HCT116 (cell line): ENCODE measurements at places on chromosomes 4 and X.

DNA sequence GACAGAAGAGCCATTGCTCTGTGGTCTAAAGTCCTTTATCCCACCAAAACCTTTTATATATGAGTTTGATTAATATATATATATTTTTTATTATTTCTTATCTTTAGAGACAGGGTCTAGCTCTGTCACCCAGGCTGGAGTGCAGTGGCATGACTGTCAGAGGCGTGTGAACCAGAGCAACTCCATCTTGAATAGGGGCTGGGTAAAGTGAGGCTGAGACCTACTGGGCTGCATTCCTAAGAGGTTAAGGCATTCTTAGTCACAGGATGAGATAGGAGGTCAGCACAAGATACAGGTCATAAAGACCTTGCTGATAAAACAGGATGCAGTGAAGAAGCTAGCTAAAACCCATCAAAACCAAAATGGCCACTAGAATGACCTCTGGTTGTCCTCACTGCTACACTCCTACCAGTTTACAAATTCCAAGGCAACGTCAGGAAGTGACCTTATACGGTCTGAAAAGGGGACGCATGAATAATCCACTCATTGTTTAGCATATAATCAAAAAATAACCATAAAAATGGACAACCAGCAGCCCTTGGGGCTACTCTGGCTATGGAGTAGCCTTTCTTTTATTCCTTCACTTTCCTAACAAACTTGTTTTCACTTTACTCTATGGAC is 10.5 kb downstream of the TBCK start:
- H3K27ac ChIP-seq = no peak overlapping the region
- no peak for DNase-seq
- no peaks in the 10 kb centered on the region for H3K36me3 ChIP-seq

- no peak for DNase-seq
- H3K4me3 ChIP-seq = no peak overlapping the region
- no peak overlapping the region for H3K27ac ChIP-seq
These were observed 897.0 kb downstream of the ARAP2 start for GRCh38 chr4:35347276-35347675.

DNA sequence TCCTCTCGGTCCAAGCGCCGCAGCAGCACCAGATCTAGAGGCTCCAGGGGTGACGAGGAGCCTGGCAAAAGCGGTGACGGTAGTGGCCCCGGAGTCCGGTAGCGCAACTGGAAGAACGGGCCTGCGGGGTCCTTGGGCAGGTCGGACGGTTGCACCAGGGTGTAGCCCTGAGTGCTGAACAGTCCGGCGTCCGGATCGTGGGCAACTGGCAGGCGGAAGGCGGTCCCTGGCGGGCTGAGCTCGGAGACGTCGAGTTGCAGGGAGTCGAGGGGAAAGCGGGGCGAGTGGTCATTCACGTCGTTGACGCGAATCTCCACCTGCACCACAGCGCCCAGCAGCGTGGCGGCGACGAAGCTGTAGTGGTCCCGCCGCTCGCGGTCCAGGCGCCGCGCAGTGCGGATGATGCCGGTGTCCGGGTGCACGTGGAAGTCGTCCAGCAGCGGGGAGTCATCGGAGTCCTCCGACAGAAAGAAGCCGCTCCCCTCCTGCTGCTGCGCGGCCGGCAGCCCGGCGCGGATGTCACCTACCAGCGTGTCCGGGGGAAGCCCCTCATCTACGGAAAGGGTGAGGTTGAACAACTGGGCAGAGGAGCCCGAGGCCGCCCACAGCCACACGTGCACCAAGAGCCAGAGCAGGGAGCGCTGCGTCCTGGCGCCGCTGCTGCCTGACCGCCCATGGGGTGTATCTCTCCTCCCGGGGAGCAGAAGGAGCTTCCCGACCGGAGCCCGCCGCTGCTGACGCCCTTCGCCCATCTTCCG is 837 bp downstream of the DCHS2 start:
- no peak overlapping the region for H3K27ac ChIP-seq
- no peak overlapping the region for H3K4me3 ChIP-seq
- H3K36me3 ChIP-seq = no peaks in the 10 kb centered on the region
- DNase-seq = no peak
- H3K27me3 ChIP-seq = 0 out of 2 replicates have a peak, but pooled peaks cover 4% of the 10 kb centered on the region
- no peaks in the 10 kb centered on the region for H3K4me1 ChIP-seq

GRCh38 chr4:110034026-110034393 is 121.3 kb downstream of the EGF start:
- H3K36me3 ChIP-seq = no peaks in the 10 kb centered on the region
- H3K4me3 ChIP-seq = no peak overlapping the region
- no peaks in the 10 kb centered on the region for H3K27me3 ChIP-seq
- DNase-seq = no peak

DNA sequence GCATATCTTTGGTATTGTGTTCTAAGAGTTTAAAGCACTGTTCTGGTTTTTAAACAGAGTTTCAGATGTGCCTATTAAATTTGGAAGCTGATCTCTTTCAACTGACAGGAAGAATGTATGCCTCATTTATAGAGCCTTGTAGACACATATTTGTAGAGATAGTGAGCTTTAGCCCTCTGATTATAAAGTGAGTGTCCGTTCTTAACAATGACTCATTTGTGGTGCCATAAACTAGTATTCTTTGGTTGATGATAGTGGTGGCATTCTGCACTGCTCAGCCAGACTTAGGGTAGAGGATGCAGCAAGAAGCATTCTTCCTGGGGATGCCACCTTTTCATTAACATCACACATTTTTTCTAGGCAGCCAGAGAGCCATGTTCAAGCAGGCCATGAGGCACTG is 121.7 kb downstream of the TLL1 start:
- DNase-seq = no peak
- H3K4me3 ChIP-seq = no peak overlapping the region
- H3K36me3 ChIP-seq = no peaks in the 10 kb centered on the region
- no peak overlapping the region for H3K27ac ChIP-seq
- no peaks in the 10 kb centered on the region for H3K27me3 ChIP-seq

- no peak for DNase-seq
- peaks cover 93% of the 10 kb centered on the region for H3K4me1 ChIP-seq
- H3K4me3 ChIP-seq = no peak overlapping the region
- no peaks in the 10 kb centered on the region for H3K36me3 ChIP-seq
These were observed 13.6 kb downstream of the SH3RF1 start for GRCh38 chr4:169256856-169257761.

DNA sequence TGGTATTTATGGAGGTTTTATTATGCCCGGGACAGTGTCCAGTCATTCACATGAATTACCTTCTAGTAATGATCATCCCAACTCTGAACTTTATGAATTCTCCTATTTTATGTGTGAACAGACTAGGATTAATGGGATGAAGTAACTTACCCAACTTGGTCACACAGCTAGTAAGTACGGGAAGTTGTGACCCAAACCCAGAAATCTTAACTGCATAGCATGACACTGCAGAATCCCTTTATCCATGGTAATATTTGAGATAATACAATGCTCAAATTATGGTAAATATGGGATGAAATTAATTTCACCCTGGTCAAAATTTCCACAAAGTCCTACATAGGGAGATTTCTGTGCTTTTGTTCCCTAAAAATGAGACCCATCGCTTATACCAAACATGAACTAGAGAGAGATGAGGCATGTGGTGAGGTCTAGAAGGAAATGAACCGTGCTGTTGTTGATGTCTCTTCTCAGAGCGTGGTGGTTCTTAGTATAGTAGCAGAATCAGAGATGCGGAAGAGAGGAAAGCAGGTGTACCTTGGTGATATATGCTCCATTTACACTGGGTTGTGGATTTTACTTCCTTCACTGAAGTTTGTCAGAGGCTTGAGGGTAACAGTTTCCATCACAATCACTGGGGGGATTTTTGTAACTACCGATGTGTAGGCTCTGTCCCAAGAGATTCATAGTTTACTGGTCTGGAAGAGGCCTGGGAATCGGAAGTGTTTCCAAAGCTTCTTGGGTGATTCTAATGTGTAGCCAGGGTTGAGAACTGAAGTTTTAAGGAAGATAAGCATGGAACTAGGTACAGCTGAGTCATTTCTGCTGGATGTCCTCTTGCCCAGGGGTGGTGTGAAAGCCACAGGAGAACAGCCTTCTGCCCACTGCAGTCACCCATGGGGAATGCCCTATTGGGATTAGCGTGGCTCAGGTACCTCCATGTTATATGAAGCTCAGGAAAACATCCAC is 30.2 kb upstream of the FAM9C start:
- no peaks in the 10 kb centered on the region for H3K36me3 ChIP-seq
- no peaks in the 10 kb centered on the region for H3K27me3 ChIP-seq
- no peaks in the 10 kb centered on the region for H3K4me1 ChIP-seq
- no peak overlapping the region for H3K4me3 ChIP-seq
- H3K27ac ChIP-seq = no peak overlapping the region

DNA sequence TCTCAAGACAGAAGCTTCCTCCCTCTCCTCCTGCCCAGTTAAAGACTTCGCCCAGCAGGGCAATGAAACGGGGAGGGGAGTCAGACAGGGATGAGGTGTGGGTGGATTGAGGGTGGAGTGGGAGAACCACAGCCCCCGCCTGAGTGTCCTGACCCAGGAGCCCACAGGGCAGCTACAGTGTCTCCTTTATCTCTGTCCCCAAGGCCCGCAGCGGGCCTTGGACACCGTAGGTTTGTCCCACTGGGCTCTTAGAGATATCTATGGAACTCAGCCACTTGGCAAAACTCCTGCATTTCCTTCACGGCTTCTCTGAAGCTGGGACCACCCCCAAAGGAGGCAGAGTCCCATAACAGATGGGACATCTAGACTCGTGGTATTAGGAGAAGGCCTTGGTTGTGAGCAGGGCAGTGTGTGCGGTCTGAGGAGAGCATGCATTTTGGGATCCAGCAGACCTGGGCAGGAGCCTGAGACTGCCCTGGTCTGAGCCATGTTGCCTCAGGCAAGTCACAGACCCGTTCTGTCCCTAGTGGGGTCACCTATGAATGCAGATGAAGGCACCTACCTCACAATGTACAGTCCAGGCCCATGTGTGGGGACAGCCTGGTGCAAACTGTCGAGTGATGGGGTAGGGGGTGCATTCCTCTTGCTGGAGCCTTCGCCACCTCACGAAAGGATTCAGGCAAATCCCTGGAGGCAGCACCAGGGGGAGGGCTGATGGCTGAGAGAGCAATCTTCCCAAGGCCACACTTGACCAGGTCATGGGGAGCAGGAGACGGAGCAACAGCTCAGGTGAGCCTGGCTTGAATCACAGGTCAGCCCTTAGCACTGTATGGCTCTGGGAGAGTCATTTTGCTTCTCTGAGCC is 225.7 kb upstream of the PSAPL1 start:
- no peak overlapping the region for H3K27ac ChIP-seq
- no peaks in the 10 kb centered on the region for H3K27me3 ChIP-seq
- H3K4me3 ChIP-seq = no peak overlapping the region
- H3K4me1 ChIP-seq = no peaks in the 10 kb centered on the region

- no peak overlapping the region for H3K27ac ChIP-seq
- DNase-seq = no peak
- no peak overlapping the region for H3K4me3 ChIP-seq
- H3K4me1 ChIP-seq = 0 out of 2 replicates have a peak, but pooled peaks cover 4% of the 10 kb centered on the region
- H3K27me3 ChIP-seq = no peaks in the 10 kb centered on the region
These were observed 78.1 kb downstream of the NDST3 start for GRCh38 chr4:118112117-118113046.

GRCh38 chr4:183445097-183445428 is 627 bp downstream of the CDKN2AIP start:
- DNase-seq = no peak
- H3K27me3 ChIP-seq = no peaks in the 10 kb centered on the region
- peaks cover 12% of the 10 kb centered on the region for H3K36me3 ChIP-seq

- H3K36me3 ChIP-seq = no peaks in the 10 kb centered on the region
- no peak for DNase-seq
- no peak overlapping the region for H3K27ac ChIP-seq
- H3K4me3 ChIP-seq = no peak overlapping the region
- no peaks in the 10 kb centered on the region for H3K27me3 ChIP-seq
These were observed 33.2 kb upstream of the WDR17 start for GRCh38 chr4:176032454-176032853.

- H3K36me3 ChIP-seq = no peaks in the 10 kb centered on the region
- no peaks in the 10 kb centered on the region for H3K27me3 ChIP-seq
- H3K4me1 ChIP-seq = no peaks in the 10 kb centered on the region
- no peak overlapping the region for H3K27ac ChIP-seq
These were observed 29.4 kb upstream of the OPHN1 start for GRCh38 chrX:68462653-68463052.
